ENCODE measurements at places on chromosomes 7 and 10.

- DNase-seq = no peak
These were observed 29.5 kb downstream of the LRRC17 start for GRCh38 chr7:102942181-102942866.

DNA sequence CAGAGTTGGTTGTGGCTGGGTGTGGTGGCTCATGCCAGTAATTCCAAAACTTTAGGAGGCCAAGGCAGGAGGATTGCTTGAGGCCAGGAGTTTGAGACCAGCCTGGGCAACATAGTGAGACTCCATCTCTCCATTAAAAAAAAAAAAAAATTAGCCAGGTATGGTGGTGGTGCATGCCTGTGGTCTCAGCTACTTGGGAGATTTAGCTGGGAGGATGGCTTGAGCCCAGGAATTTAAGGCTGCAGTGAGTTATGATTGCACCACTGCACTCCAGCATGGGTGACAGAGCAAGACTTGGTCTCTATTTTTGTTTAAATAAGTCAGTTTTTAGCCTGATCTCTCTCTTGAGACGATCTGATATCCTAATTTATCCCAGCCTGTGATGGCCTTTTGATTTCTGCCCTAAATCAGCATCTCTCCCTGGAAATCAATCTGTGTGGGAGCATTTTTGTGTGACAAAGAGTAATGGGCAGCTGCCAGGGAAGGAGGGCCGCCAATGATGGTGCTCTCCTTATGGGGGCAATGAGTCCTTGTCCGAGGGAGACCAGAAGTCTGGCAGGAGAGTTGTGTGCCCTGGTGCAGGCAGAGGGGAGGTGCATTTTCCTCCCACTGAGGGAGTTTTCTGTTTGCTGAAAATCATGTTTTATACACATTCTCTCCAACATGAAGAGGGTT, 111.0 kb downstream of the NRP1 start:
- no peak for DNase-seq

DNA sequence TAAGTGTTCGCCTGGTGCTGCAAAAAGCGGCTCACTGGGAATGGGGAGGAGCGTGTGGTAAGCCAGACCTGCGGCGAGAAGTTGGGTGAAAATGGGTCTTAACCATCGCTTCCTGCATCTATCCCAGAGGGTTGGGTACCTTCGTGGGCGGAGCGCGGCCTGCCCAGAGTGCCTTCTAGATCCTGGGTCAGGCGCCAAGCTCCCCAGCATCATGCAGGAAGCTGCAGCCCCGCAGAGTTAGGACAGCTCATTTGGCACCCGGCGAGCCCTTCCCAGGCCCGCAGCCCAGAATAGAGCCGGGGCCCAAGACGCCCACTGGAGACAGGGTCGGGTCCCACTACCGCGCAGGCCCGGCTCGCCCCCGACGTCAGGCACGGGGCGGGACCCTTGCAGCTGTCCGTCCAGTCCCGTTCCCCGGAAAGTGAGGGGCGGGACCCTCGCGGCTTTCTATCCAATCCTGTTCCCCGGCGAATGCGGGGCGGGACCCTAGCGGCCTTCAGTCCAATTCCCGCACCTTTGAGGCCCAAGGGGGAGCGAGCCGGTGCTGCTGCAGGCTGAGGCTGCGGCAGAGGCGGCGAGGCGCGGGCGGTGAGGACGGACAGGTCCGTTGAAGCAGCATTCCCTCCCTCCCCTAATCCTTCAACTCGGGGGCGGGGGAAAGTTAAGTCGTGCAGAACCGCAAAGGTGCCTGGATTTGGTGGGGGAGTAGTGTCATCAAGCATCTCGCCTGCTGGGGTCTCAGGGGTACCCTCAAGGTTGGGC, at the start of gene CROT:
TSS of gene CROT (plus strand) at position 499 of the 762 bp plus-strand sequence. CDS start 3,405 bp downstream, outside the sequence.
- DNase-seq = peak; percentile 93

- DNase-seq = peak; percentile 79
These were observed 27.1 kb upstream of the TNRC18 start for GRCh38 chr7:5450549-5451327.

DNA sequence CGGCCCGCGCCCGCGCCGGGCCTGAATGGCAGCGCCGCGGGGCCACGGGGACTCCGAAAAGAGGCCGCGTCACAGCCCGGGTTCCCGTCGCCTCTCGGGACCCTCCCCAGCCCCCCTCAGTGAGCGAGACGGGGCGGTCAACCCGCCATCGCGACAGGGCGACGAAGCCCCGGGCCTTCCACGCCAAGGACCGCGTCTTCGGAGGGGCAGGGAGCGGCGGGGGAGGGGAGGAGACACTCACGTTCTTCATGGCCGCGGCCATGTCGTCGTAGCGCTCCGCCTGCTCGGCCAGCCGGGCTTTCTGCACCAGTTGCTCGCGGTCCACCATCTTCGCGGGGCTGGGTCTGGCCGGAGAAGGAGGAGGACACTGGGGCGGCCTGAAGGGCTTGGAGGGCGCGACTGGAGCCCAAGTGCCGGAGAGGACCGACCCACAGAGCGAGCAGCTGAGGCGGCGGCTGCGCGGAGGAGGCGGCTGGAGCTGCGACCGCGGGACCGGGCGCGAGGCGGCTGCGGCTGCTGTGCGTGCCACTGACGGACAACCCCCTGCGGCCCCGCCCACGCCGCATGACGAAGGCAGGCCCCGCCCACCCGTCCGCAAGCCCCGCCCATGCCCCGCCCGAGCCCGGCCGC, at the start of gene YWHAG:
TSS of gene YWHAG (minus strand) at position 511 of the 630 bp plus-strand sequence. CDS start at position 328, 183 bp downstream.
- DNase-seq = no peak

- no peak for DNase-seq
These were observed 43.0 kb upstream of the RPA3 start for GRCh38 chr7:7761340-7761973.

GRCh38 chr10:97590748-97591495, 1.4 kb downstream of the C10orf62 start:
- DNase-seq = no peak

- peak; percentile 87 for DNase-seq
These were observed 25.9 kb downstream of the SFXN4 start for GRCh38 chr10:119139464-119140067.

DNA sequence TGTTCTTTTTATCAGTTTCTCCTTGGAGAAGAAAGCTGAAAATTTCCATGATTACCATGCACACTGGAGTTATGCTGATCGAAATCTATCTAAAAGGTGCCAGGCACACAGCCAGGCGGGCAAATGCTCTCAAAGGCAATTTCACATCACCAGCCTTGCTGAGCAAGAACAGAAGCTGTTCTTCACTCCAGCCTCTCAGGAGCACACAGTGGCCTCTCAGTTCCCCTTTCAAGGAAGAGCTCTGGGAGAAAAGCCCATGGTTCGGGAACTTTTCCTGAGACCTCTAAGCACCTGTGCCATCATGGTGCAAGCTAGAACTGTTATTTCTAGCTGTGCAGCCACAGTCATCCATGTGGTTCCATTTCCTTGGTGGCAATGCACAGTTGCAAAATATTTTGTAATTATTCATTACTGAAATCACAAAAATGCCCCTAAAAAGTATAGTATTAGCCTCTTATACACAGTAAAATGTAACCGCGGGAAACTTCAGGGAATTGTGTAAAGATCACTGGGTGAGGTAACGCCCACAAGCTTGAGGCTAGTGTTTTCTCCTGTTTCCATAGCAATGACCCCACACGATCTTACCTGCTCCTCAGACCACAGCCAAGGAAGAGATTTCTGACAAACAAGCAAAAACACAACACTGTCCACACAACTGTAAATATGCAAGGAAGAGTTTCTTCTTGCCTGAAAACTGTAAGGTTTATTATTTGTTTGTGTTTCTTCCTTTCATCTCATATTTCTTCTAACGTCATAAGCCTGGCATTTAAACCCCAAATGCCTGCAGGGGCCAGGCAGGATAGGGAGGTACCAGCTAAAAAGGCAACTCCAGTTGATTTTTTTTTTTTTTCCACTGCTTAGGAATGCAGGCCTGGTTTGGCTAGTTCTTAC, 121.2 kb downstream of the FAM107B start:
- DNase-seq = no peak

DNA sequence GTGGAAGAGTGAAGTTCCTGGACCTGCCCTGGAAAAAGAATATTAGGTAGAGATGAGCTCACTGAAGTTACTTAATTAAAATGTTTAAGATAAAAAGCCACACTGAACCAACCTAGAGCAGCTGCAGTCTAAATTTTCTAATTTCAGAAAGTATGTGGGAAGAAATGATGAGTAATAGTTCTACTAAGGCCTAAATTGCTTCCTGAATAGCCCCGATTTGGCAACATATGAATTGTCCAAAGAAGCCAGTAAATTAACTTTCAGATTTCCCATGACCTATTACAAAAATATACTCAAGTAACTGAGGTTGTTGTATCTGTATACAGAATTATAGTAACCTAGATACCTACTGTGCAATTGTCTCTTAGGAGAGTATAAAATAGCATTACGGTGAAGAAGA, 312.6 kb downstream of the IPMK start:
- no peak for DNase-seq

DNA sequence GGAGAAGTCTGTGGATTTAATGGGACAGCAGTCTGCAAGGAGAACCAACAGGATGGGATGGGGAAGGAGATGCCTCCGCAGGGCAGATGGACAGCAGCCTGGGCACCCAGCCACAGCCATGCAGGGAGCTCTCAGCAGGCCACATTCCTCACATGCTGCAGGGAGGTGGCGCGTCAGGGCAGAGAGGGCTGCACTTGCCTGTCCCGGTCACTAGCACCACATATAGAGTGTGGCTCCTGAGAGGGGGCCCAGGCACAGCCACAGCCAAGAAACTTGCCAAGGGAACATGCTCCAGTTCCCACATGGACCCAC, 86.8 kb upstream of the ZMIZ1 start:
- DNase-seq = no peak

- DNase-seq = no peak
These were observed 64.0 kb upstream of the PLA2G12B start for GRCh38 chr10:73018632-73019031.

GRCh38 chr7:77679608-77680007, 16.7 kb upstream of the RSBN1L start:
- DNase-seq = no peak

- DNase-seq = no peak
These were observed 6.6 kb upstream of the PDLIM1 start for GRCh38 chr10:95297402-95297801.

- DNase-seq = no peak
These were observed 47.4 kb downstream of the KCND2 start for GRCh38 chr7:120320218-120320961.

DNA sequence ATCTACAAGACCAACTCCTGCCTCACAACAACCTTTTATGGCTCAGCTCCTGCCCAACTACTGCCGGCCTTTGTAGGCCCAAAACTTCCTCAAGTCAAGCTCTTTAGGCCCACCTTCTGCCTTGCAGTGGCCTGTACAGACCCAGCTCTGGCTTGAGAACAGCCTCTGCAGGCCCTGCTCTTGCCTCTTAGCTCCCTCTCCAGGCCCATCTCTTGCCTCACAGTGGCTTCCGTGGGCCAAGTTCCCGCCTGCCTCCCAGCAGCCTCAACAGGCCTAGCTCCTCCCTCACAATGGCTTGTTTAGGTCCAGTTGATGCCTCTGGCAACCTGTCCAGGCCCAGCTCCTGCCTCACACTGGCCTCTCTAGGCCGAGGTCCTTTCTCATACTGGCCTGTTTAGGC, 32.4 kb upstream of the VKORC1L1 start:
- DNase-seq = no peak

- peak; percentile 67 for DNase-seq
These were observed 147.6 kb downstream of the GPR85 start for GRCh38 chr7:112938863-112939573.

DNA sequence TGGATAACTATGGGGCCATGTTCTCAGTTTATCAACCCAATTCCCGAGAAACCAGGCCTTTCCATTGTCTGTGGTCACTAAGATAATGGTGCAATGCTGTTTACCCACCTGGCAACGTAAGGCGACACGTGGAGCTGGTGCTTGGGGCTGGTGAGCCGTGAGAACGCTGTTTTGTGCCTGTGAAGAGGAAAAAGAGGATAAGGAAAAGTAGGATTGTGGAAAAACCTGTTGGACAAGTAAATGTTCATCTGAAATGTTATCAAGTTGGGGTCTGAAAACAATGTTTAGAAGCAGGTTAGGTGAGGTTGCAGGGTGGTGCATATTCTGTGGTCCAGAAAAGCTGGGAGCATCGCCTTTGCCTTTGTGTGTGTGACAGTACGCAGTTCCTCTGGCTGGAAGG, 88.5 kb downstream of the PPP1R17 start:
- no peak for DNase-seq

GRCh38 chr7:128168667-128169210, 72.3 kb upstream of the LEP start:
- DNase-seq = peak; percentile 30

- DNase-seq = no peak
These were observed 36.8 kb downstream of the WIPF3 start for GRCh38 chr7:29843093-29843492.

GRCh38 chr10:79562135-79562756, 2.0 kb upstream of the SFTPA2 start:
- peak; percentile 64 for DNase-seq

DNA sequence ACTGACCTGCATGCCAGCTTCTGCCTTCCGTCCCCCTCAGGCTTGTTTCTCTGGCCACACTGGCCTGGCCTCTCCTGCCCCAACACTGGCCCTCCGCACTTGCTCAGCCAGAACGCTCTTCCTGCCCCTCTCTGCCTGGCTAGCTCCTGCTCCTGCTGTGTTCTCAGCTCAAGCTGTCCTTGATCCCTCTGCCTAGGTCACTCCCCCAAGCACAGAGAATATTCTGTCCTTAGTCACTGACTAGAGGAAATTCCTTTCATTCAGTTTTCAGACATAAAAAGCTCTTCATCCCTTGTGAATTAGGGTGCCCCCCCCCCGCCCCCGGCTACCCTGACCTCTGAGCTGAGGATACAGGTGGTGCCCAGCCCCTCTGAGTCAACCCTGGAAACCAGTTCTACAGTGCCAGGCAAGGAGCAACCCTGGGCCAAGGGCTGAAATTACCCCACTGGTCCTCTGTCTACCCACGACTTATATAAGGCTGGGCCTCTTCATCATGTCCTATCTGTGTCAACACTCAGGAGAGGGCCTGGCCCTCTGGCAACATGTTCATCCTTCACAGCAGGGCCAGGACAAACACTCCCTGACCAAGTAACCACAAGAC, 6.6 kb upstream of the SGPL1 start:
- DNase-seq = no peak

DNA sequence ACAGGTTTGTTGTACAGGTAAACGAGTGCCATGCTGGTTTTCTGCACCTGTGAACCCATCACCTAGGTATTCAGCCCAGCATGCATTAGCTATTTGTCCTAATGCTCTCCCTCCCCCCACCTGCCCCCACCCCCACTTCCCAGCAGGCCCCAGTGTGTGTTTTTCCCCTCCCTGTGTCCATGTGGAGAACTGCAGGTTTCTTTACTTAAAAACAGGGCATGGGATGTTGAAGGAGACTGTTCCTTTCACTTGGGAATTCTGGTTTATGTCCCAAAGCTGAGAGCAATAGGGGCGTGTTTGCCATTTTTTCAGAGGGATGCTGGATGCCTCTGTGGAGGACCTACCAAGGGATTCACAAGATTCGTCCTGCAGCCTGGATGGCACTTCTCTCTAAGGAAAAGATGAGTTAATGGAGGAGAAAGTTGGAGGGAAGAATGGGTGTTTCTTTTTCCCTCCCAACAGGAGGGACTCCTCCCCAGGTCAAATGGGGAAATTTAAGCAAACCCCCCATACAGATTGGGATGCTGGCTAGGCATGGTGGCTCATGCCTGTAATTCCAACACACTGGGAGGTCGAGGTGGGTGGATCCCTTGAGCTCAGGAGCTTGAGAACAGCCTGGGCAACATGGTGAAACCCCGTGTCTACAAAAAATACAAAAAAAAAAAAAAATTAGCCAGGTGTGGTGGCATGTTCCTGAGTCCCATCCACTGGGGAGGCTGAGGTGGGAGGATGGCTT, 136.0 kb downstream of the GALNT17 start:
- DNase-seq = no peak

- DNase-seq = no peak
These were observed 34.5 kb downstream of the BAMBI start for GRCh38 chr10:28711776-28712175.

GRCh38 chr7:47759056-47759706, 177.3 kb upstream of the TNS3 start:
- DNase-seq = no peak

Measured in thymus (tissue), 14 donors.